Activated CD4-positive, alpha-beta T cell treated with anti-CD3 and anti-CD28 coated beads, Interleukin-2, amount 10 ng/mL, durations not matched to agents 24 days and 14 days (primary cell): ENCODE measurements at places on chromosomes 12 and 14.

- peak; percentile 72 for DNase-seq
These were observed 34.1 kb downstream of the SCFD1 start for GRCh38 chr14:30656190-30656632.

DNA sequence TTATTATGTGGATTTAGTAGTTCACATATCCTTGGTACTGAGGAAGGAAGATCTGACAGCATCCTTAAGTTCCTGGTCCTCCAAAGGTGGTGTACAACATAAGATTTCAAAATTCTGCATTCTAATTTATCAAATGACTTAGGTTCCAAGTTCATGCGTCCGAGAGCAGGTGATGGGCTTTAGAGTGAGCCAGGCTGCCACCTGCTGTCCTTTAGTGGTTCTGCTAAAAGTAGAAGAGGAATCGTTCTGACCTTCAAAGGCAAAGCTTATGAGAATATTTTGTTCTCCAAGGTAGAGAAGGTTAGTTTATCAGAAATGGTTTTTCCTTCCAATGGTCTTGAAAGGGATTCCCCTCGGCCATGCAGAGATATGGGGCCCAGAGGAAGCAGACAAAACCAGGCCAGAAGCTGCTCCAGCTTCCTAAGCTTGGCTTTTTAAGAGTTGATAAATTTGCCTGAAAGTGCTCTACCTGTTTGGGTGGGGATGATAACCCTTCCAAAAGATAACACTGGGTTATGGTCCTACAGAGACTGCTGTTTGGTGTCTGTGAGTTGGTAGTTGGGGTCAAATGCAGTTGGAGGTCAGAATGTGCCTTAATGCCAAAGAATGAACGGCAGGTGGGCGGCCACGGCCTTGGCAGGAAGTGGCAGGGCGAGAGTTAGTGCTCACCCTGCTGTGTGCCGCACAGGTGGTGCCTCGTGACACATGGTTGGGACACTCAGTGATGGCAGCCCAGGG is 29.1 kb upstream of the LRTM2 start:
- peak; percentile 90 for DNase-seq

GRCh38 chr14:95185033-95185766 is 27.9 kb upstream of the DICER1 start:
- DNase-seq: no peak

DNA sequence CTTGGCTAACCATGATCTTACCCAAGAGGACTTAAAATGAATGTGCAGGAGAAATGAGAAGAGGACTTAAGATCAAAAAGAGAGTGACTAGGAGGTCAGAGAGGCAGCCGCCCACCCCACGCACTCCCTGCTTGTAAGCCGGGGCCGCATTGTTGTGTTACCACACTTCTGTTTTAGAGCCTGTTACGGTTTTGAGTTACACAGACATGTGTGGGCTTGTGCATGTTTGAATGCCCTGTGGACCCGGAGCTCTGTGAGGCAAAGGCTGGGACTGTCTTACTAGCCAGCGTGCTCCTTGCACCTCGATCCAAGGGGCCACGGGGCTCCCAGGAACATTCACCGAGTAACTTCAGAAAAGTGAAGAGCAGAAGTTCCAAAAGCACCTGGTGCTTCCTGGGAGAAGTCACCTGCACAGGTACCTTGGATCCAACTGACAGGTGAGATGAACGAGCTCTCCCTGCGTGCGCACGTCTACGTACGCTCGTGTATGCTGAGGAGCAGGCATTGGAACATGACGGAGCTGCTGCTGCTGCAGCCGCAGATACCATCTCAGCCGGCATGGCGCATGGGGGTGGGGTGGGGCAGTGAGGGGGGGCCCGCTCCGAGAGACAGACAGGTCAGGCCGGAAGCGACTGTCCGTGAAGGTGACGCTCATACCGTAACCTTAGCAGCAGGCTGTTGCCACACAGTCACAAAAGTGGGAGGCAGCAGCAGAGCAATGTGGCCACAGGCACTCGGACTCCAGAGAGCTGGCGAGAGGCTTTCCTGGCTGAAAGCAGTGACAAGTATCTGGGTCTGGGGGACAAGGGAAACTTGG is 23.7 kb downstream of the SFSWAP start:
- DNase-seq: no peak

DNA sequence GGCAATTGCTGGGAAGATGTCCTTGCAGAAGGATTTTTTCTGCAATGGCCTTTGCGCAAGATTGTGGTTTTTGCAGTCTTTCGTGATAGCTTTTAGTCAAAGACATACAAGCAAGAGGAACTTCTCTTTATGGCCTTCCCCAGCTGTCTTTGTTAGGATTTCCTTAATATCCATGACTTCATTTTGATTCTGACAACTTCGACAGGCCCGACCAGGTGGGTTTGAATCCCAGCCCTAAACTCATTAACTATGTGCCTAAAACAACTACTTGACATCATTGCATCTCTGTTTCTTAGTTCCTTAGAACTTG is 13.3 kb upstream of the VRK1 start:
- DNase-seq: no peak
